ENCODE measurements at places on chromosomes 3 and 15.

DNA sequence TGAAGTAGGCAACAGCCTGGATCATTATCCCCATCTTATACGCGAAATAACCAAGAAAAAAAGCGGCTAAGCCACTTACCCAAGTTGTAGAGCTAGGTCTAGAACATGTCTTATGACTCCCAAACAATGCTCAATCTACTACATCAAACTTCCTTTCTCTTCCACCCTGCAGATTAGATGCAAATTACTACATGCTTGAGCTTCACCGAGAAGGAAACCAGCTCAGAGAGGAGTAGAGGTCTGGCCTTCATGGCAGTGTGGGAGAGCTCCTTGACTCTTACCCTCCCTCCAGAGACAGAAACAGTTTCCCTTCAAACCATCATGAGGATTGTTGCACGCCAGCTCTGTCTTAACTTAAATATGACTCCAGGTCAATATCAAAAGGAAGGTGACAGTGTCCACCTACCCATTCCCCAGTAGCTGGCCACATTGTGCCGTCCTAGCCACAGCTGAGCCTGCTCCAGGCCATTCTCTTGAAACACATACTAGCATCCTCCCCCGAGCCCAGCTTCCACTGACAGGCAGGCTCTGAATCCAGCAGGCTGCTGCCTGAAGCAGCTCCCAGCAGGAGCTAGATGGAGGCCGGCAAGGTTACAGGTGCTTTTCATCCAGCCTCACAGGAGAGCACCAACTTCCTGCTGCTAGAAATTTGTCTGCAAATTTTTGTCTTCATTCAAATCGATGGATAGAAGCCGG, 56.8 kb downstream of the CPN2 start:
- DNase-seq: no peak

DNA sequence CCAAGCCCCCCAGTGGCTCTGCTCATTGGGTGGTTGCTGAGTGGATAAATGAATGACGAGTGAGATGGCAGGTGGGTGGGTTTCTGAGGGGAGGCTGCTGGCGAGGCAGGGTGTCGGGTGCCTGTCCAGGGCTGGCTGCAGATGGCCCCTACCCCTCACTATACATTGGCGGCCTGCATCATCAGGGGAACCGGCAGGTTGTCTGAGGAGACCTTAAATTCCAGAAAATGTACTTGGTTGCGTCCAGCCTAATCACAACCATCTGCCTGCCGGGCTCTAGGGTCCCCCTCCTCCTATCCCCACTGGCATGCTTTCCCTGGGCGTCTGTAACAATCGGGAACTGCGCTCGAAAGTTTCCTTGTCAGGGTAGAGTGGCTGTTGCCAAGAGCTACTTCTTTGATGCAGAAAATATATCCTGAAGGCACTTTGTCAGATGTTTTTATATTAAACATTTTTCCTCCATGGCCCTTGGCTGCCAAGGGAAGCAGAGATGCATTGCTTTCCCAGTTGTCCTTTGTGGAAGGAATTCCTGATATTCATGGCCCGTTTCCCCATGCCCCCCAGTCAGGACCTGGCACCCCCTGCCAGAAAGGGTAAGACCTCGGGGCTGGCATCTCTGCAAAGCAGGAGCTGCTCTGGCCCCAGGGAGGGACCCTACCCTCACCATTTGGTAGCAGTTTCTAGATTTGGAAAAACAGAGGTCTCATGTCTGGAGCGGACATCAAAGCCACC, 22.9 kb downstream of the SMAD6 start:
- DNase-seq: no peak

DNA sequence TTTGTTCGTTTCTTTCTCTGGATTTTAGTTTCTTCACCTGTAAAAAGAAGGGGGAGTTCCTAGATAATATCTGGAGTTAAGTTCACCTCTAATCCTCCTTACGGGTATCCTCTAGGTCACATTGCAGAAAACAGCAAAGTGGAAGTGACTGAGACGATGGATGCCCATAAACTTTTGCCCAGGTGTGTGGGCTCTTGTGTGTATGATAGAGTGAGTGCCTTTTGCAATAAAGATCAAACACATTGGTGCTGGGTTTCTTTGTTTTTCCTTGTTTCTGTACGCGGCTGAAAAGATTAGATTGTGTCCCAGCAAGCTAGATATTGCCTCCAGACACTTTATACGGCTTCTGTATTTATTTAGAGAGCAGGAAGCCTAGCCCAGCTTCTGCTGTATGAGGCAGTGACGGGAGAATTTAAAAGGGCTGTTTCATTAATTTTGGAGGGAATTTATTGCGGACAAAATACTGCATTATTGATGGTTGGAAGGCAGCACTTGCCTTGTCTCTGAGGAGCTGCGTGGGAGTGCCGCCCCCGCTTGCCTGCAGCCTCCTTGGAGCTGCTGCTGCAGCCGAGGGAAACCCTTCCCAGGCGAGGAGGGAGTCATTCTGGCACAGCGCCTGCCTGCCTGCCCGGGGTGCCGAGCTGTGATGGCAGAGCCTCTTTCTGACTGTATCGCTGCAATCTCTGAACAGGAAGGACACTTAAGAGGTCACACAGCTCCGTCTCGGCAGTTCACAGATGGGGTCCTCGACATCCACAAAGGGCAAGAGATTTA, 38.5 kb downstream of the PYDC2 start:
- DNase-seq: no peak

DNA sequence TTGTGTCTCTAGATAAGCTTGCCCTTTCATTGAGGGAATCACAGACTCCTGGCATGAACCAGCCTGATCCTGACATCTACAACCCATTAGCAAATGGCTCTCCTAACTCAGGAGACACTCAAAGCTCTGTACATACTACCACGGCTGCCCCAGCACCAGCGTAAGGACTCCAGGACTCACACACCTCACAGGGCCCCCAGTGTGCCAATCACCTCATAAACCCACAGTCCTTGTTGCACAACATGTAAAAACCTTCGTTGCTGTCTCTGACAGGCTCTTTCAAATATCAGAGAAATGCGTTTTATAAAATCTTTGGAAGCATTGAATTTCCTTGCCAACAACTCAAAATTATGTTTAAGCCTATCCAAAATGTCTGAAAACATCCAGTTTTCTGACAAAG, 7.3 kb downstream of the FYCO1 start:
- no peak for DNase-seq

DNA sequence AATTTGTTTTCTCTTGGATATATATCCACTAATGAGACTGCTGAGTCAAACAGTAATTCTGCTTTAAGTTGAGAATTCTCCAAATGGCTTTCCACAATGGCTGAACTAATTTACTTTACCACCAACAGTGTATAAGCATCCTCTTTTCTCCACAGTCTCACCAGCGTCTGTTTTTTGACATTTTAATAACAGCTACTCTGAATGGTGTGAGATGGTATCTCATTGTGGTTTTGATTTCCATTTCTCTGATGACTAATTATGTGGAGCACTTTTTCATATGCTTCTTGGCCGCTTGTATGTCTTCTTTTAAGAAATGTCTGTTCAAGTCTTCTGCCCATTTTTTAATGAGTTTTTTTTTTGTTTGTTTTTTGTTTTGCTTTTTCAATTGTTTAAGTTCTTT, 206.2 kb downstream of the CTNNB1 start:
- DNase-seq: no peak

DNA sequence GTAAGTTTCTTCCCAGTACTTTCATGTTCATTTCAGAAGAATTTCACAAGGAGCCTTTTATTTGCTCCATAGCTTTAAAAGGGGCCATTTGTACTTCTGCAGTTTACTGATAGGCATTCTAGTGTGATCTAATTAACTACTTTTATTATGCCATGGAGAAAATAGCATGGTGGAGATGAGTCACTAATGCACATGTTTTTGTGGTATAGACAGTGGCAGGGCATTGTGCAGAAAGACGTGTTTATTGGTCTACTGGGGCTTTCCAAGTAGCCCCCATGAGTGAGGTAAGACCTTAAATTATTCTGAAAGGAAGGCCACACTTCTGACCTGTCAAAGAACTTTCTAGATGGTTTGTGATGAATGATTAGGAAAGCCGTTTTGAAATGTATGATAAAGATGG, 810.0 kb upstream of the NR2F2 start:
- no peak for DNase-seq

GRCh38 chr3:113556946-113557335, 24.6 kb downstream of the SIDT1 start:
- DNase-seq: no peak

GRCh38 chr3:140470962-140471361, 206.9 kb upstream of the TRIM42 start:
- DNase-seq: no peak

GRCh38 chr3:156536524-156537316, 18.2 kb downstream of the SSR3 start:
- DNase-seq: no peak

GRCh38 chr3:54538346-54538745, 389.5 kb downstream of the LRTM1 start:
- DNase-seq: no peak

- DNase-seq: no peak
Measured at GRCh38 chr3:19025441-19025840, 122.9 kb upstream of the KCNH8 start.

DNA sequence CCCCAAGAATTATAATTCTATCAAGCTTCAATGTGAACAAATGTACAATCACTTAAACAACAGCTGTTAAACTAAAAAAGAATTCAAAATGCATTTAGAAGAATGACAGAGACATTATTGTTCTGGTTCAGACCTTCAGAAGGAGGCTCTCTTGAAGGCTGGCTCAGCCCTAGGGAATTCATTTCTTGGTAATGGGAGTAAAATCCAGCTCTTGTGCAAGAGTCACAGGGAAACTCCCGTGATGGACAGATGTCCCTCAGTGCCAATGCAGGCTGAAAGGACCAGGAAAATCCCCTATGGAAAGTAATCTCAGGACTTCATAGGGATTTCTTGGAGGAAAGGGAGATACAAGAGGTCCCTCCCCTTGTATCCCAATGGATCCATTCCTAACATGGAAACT, 149.9 kb upstream of the STT3B start:
- DNase-seq: no peak

DNA sequence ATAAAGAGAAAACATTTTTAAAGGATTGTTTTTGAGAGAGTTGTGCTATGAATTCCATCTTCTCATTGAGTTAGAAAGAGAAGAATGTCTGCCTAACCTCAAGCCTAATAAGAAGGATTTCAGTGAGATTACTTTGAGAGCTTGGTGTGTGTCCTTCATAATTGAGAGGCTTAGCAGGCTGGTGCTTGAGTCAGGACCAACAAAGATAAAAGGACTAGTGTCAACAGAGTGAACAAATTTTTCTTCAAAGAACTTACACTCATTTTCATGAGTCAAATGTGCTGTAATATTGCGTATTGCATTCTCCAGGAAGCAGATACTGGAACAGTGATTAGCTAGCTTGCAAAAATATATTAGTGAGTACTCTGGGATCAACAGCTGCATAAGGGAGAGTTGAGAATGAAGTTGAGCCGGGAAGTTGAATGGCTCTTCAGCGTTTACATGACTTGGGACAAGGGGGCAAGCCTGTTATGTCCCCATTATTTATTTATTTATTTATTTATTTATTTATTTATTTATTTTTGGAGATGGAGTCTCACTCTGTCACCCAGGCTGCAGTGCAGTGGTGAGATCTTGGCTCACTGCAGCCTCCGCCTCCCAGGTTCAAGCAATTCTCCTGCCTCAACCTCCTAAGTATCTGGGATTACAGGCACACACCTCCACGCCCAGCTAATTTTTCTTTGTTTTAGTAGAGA, 37.5 kb upstream of the SLITRK3 start:
- no peak for DNase-seq

- DNase-seq: no peak
Measured at GRCh38 chr3:145032791-145033190, 1061.2 kb downstream of the DIPK2A start.

DNA sequence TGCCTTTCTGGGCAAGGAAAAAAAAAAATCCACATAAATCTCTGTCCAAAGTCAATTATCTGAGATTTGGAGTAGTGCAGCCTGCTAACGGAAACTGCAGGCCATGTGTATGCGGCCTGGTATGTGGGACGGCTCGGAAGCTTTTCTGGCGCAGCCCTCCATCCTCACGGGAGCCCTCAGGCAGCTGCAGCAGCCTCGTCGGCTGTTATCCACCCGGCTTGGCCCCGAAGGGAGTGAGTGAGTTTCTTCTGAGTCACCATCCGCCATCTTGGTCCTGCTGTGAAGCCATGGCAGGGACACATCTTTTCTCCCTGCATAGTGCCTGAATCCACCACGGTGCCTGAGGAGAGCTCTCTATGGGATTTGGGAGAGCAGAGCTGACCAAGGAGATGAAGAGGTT, 62.8 kb downstream of the POLR2M start:
- no peak for DNase-seq

DNA sequence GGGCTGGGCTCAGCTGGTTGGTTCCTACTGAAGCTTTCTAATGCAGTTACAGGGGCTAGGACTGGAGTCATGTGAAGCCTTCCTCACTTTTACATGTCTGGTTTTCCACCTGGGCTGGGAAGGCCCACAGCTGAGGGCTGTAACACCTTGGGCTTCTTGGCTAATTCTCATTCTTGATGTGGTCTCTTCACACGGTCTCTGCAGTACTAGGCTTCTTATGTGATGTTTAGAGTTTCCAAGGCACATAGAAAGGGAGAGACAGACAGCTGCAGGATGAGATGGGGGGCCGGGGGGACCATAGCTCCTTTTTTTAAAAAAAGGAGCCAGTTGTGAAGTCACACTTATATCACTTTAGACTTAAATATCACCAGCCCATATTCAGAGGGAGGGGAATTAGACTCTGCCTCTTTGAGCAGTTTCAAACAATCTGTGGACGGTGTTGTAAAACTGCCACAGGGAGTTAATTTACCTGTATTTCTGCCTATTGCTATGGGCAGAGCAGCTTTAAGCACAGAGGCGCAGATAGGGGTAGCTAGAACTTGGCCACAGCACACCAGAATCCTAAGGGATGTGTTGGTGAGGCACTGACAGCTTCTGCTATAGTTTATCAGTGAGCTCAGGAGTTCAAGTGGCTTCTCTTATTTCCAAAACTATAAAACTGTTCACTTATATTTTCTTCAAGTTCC, 46.7 kb downstream of the NKIRAS1 start:
- DNase-seq: no peak

GRCh38 chr3:188901126-188901525, 270.6 kb upstream of the TPRG1 start:
- DNase-seq: no peak

DNA sequence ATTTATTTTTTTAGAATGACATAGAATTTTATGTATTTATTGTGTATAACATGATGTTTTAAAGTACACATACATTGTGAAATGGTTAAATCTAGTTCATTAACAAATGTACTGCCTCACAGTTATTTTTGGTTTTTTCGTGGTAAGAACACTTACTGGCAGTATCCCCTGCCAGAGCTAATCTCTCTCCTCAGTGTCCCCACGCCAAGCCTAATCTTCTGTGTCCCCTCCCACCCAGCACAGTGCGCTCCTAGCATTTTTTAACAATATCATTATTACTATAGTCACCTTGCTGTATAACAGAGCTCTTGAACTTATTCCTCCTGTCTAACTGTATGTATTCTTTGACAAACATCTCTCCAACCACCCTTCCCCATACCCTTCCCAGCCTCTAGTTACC, 333.2 kb downstream of the GABRB3 start:
- DNase-seq: no peak

DNA sequence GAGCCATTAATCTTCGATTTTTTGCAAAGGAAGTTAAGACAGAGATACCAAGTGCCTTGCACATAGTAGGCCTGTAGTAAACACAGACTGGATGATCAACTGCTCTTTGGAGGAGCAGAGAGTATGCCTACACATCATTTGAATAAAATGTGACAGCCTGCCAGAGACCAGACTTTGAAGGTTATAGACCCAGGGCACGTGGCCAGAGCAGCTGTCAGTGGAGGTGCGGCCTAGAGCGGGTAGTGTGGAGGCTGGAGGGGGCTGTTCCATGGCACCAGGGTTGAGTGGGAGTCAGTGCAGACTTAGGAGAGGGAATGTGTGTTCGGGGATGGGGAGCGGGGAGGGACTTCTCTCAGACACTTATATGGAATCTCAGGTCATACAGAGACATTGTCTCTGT, 80.8 kb downstream of the SMAD3 start:
- no peak for DNase-seq
